Fibroblast of skin of right biceps (primary cell): ENCODE measurements at places on chromosomes 12 and 14.

GRCh38 chr12:121858662-121859572 is at the start of gene HPD:
Gene HPD, minus strand, starts transcription at chr12:121858859. Its CDS starts 36 bp downstream, at chr12:121858823.
- DNase-seq = peak; percentile 81

DNA sequence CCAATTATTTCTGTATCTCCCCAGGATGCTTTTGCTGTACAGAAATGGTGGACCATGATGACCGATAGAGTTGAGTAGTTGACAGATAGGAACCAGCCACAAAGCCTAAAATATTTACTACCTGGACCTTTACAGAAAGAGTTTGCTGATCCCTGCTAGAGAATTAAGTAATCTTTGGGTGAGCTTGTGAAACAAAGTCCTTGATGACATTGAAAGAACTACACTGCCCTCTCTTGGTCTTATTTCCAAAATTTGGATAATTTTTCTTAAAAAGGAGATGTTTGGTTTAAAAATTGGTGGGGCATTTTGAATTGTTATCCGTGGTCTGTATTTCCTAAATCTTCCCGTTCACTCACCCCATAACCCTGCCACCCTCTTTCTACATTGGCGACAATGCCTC is 13.7 kb upstream of the TCTN1 start:
- peak; percentile 55 for DNase-seq

DNA sequence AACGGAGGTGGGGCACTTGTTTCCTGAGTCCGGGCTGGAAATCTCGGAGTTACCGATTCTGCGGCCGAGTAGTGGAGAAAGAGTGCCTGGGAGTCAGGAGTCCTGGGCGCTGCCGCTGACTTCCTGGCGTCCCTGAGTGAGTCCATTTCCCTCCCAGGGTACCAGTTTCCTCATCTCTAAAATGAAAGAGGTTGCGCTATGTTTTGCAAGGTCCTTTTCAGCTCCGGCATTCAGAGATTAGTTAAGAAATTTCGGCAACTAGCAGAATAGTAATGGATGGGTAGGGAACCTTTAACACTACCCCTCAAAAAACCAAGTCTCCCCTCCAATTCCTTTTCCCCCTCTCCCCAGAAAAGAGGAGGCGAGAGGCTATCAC is 724 bp downstream of the BLOC1S1 start:
- no peak for DNase-seq

DNA sequence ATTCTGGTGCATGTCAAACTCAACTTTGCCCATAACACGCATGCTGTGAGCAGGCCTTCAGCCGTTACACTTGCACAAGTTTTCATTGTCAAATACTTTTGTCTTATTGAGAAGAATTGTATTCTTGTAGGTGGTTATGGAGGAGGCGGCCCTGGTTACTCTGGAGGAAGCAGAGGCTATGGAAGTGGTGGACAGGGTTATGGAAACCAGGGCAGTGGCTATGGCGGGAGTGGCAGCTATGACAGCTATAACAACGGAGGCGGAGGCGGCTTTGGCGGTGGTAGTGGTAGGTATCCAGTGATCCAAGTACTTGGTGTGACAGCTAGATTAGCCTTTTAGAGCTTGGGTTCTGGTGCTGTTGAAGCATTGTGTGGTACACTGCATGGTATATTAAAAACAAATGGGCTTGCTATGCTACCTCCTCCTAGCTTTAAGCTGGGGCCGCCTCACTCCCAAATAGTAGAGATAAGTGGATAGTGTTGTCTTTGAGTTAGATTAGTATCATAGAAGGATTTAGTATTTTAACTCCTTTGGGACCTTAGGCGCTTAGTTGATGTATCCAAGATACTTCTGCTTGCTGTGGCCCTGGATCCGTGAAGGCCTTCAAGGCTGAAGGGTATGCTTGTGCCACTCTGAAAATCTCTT is 2.5 kb downstream of the HNRNPA1 start:
- no peak for DNase-seq

GRCh38 chr14:90747909-90748308 is 68.3 kb downstream of the TTC7B start:
- no peak for DNase-seq

DNA sequence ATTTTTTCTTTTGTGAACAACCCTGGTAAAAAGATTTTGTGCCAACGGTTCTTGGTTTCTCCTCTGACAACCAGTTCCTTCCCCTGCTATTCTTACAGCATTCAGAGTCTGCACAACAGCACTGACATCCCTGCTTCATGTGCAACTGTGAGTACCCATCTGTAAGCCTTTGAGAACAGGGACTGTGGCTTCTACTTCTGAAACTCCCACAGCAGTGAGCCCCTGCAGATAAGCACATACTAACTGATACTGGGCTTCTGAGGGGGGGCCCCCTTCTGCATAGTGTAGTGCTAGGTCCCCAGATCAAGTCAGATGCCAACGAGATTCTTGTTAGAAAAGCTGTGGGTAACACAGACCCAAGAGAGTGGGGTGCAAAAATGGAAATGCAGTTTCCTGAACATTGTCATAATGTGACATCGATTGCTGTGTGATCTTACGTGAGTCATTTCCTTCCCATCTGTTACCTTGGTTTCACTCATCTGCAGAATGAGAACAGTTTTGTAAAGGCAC is 11.1 kb upstream of the NINJ2 start:
- no peak for DNase-seq

DNA sequence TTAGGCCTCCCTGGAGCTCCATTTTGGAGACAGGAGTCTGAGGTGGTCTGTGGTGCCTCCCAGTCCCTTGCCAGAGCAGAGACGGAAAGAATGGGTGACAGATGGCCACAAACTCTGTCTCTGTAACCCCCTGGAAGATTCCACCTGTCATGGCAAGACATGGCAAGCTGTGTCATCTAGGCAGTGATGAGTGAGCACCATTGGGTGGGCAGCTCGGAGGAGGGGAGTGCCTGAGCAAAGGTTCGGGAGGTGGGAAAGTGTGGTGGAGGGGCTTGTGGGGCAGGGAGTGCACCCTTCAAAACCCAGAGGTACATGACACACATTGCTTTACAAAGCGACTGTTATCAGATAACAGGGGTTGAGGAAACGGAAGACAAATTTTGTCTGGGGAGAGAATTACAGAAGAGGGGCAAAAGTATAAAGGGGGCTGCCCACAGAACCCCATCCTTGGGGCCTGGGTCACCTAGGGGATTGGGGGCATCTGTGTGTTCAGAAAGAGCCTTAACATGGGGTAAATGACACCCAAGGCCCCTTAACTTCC is 3.5 kb downstream of the RIN3 start:
- DNase-seq = no peak

DNA sequence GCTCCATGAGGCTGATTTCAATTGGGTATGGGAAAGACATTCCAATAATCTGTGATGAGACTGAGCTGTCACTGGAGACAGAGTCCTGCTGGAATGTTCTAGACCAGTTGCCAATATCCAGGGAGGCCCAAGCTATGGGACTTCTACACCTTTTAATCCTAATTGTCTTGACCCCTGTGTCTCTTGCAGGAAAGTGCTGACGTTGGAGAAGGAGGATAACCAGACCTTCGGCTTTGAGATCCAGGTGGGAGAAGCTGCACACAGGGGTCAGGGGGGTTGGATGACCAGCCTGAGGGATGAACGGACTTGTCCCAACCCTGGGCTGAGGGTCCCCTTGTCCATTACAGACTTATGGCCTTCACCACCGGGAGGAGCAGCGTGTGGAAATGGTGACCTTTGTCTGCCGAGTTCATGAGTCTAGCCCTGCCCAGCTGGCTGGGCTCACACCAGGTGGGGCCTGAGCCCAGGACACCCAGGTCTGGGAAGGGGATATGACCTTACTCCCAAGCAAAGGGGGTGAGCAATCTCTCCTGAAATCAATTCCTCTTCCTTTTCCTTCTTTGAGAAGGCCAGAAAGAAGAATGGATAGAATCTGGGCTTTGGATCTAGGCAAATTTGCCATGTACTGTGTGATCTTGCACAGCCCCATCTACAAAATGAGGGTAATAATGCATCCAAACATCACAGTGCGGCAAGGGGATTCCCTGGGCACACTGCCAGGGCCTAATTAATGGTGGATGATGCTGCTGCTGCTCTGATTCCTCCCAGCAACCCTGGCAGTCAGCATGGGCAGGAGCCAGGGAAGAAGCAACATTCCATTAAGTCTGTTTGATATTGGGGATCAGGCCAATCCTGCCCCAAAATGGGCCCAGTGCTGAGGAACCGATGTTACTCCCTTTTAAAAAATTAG is 4.2 kb downstream of the TAMALIN start:
- DNase-seq = no peak

- DNase-seq = no peak
Measured at GRCh38 chr14:104215706-104216334, 77.4 kb downstream of the KIF26A start.

DNA sequence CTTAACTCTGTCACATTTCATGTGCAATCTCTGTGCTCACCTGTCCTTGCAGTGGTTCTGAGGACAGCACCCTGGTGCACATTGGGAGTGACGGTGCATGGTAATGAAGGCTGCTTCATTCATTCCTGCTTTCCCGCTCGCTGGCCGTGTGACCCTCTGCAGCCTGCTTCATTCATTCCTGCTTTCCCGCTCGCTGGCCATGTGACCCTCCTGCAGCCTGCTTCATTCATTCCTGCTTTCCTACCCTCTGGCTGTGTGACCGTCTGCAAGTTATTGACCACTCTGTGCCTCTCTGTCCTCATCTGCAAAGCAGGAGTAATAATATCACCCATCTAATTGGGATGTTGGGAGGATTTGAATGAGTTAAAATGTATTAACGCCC is 189.1 kb upstream of the TMEM132C start:
- no peak for DNase-seq

- no peak for DNase-seq
Measured at GRCh38 chr14:98731286-98731685, 540.7 kb downstream of the BCL11B start.

DNA sequence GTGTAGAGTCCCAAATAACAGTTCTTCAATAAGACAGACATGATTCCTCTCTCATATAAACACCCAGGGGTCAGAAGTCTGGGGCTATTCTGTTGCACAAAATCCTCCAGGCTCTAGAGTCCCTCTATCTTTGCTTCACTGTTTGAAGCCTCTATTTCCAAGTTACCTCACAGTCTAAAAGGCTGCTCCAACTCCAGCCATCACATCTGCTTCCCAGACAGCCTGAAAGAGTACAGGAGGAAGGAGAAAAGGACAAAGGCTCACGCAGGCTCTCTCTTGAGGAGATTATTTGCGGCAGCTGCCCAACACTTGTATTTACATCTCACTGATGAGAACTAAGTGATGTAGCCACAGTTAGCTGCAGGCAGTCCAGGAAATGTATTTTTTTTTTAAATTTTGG is 6.4 kb downstream of the PAPLN start:
- no peak for DNase-seq

GRCh38 chr12:93804392-93805179 is 127.4 kb downstream of the CRADD start:
- peak; percentile 90 for DNase-seq

- no peak for DNase-seq
Measured at GRCh38 chr12:56134897-56135296, 6.8 kb downstream of the ESYT1 start.

- DNase-seq = no peak
Measured at GRCh38 chr12:63980211-63980610, 135.7 kb downstream of the SRGAP1 start.

DNA sequence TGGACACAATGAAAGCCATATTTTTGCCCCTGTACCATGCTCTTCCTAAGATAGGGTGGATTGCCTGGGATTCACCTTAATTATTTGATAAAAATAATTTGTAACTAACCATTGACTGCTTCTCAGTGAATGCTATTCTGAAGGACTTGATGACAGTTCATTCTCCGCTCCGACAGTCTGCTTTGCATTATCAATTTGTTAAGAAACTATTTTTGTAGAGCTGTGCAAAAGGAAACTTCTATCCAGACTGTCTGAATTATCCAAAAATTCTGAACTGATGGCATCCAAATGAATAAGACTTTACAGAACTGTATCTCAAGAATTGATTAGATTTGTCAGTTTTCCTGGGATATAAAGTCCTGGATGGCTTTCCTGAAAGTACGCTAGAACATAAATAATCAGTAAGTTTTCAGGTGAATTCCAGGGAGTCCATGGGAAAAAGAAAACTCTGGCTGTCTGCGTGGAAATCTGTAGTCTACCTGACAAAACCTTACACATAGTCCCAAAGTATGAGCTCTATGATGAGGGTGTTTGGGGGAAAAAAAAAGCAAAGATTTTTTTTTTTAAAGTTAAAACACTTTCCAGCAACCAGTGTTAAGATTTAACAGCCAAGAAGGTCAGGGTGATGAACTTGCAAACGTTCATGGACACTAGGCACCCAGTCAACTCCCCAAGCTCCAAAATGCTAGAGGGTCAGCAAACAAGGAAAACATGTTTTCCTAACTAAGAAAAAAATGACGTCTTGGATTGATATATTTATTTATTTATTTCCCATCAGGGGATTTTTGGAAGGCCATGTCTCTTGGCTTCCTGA is 291.1 kb upstream of the TBX3 start:
- no peak for DNase-seq

- DNase-seq = peak; percentile 66
Measured at GRCh38 chr12:121933522-121934308, 15.3 kb downstream of the CFAP251 start.

GRCh38 chr12:32444895-32445294 is 45.5 kb downstream of the FGD4 start:
- peak; percentile 88 for DNase-seq

DNA sequence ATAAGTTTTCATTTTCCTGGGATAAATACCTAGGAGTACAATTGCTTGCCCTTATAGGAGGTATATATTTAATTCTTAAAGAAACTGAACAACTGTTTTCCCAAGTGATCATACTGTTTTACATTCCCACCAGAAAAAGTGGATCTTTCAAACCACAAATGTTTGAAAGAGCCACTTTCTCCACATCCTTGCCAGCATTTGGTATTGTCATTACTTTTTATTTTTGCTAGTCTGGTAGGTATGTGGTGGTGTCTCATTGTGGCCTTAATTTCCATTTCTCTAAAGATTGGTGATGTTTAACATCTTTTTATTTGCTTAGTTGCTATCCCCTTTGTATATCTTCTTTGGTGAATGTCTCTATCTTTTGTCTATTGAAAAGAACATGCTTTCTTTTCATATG is 50.6 kb downstream of the CCDC91 start:
- no peak for DNase-seq

DNA sequence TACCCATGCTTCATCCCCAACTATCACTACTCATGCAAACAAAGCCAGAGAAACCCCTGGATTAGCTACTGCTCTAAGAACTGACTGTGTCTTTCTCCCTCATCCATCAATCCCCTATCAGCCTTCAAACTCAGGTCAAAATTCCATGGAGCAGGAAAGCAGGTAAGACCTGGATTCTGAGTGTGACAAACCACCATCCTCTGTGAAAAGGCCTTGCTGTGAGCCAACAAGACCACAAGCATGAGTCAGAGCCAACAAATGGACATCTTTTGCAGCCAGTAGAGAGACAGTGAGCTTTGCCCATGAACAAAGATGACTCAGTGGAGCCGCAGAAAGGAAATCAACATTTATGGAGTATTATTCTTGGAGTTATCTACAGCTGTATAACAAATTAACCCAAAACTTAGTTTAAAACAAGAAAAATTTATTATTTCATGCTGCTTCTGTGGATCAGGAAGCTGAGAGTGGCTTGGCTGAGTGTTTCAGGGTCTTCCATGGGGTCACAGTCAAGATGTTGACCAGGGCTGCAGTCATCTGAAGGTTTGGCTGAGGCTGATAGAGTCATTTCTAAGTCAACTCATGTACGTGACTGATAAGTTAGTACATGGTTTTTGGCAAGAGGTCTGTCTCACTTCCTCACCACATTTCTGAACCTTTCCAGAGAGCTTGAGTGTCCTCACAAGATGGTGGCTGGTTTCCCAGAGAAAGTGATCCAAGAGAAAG is 61.1 kb downstream of the PITPNM2 start:
- DNase-seq = peak; percentile 98
